ENCODE measurements at places on chromosomes 4 and X.
A peak's percentile ranks its signal among the peaks of the same experiment; 100 is the strongest.

DNA sequence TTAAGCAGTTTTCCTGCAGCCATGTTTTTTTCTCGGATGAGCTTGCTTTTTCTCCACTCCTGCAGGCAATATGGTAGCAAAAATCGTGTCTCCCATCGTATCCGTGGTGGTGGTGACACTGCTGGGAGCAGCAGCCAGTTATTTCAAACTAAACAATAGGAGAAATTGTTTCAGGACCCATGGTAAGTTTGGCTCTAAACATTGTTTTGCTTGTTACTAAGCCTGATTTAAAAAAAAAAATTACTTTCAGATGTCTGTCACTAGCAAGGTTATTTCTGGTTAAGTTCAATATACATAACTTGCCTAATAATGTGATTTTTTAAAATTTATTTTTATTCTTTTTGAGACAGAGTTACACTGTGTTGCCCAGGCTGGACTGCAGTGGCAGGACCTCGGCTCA, 17.5 kb upstream of the GYG2 start:
- DNase-seq: no peak

- no peak for DNase-seq
Measured at GRCh38 chr4:42561031-42561430, 95.9 kb downstream of the ATP8A1 start.

DNA sequence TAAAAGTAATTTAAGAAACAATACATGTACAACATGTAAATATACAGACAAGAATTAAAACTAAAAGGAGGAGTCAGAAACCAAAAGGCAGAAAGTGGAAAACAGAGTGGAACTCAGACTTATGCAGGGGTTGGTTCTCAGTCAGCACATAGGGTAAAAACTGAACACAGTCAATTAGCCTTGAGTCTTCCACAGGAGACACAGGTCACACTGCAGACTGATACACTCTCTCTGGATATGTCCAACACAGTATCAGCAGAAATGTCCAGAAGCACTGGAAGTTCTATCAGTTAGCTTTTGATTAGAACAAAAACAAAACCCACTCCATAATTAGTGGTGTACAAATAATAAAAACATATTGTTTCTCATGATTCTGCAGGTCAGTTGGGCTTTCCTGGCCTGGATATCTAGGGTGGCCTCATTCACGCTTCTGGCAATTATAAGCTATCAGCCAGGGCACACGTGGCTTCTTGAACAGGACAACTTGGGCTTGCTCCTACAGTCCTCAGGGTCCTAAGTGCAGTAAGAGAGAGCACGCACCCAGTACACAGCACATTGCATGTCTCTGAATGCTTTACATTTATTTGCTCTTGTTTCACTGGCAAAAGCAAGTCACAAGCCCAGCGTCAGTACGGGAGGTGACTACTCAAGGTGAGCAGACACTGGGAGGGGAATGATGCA, 21.6 kb downstream of the TEC start:
- DNase-seq: no peak

DNA sequence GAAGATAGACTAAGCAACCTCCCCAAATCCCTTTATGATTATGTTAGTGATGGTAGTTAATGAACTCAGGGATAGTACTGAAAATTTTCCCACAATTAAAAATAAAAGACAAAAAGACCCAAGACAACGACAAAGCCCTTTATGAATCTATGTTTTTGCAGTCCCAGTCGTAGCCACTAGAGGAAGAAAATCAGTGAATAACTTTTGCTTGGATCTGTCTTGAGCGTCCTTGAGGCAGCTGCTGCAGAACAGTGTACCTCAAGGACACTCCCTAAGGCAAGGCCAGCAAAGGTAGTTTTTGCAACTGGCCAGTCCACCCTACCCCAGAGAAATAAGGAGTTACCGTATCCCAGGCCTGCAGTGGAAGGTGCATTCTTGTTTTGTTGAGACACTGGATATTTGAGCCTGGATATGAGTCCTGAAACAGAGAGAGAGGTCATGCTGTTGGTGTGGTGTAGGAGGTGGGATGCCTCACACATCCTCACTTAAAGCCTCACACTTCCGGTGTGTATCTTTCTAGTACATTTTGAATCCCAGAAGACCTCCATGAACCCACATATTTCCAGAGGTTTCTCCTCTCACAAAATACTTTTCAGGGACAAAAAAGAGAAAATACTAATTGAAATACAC, 8.7 kb upstream of the TIMM8A start:
- no peak for DNase-seq

GRCh38 chr4:88960576-88960975, 96.4 kb downstream of the FAM13A start:
- DNase-seq: no peak

DNA sequence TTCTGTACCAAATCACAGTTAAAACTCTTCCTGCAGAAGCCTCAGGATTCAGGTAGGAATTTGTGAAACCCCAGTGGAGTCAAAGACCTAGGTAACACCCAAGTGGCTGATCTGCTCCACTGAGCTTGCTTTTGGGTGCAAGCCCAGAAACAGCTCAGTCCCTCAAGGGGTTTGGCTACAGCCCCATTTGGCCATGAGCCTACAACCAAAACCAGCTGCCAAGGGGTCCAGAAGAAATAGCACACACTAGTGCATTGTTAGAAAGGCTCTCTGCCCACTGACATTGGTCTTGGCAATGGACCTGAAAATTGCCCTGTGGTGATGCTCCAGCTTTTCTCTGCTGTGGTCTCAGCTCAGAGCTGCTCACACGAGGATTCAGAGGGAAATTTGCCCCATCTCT, 577.4 kb upstream of the INTU start:
- no peak for DNase-seq

- DNase-seq: no peak
Measured at GRCh38 chr4:33029976-33030375, 2309.8 kb downstream of the PCDH7 start.

DNA sequence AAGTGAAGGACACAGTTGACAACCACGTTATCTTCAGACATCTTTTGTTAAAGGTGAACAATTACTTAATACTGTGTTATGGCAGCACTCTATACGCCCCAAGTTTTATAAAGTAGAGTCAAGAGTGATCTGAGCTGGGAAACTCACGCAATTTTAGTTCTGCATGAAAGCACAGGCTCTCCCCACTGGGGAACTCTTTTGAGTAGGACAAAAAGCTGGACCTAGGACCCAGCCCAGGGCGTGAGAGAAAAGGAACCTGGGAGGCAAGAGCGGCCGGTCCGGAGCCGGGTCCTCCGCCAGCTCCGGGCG, 152.6 kb upstream of the SLC4A4 start:
- DNase-seq: no peak

DNA sequence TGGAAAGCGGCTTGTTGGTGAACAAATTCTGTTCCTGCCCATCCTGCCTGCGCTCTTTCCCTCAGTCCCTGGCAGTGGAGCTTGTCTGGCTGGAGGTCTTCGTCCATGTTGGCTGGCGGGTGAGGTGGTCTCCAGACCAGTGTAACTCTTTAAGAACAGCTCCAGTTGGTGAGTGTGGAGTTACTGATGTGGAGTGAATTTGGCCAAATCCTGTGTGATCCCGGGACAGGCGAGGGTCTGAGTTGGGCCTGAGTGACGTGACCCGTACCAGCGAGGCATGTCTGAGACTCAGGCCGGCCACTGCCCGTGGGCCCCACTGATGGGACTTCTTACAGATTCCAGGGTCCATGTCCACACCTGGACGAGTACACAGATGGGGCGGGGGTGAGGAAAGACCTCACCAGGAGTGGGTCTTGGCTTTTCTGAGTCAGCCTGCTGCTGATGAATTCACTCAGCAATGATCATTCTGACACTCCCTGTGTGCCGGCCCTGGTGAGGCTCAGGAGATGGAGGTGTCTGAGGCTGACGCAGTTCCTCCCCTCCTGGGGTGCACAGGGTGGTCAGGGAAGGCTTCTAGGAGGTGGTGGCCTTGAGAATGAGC, 45.5 kb downstream of the PSAPL1 start:
- DNase-seq: no peak

DNA sequence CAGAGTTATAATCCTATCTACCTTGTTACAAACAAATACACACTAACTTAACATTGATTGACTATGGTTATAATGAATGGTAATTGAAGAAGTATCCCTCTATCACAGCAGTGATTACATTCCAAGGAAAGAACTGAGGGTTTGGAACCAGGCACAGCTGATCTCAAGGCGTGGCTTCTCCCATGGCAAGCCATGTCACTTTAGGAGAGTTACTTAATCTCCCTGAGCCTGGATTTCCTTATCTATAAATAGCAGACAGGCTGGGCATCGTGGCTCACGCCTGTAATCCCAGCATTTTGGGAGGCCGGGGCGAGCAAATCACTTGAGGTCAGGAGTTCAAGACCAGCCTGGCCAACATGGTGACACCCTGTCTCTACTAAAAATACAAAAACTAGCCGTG, 25.6 kb downstream of the SORBS2 start:
- DNase-seq: no peak

DNA sequence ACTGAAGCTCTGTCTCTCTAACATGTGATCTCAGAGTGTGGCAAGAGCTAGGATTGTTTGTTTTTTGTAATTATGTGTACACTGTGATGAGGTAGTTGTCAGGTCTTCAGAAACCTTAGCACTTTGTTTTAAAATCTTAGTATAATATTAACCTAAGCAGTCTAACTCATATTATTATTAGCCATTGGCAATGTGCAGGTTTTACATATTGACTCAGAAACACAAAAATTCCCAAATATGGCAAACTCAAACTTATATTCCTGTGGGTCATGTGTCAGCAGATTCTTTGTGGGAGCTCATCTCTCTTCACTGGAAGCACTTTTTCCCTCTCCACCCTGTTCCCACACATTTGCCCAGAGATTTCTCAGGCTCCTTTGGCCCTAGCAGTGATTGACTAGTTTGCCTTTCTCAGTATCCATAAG, 8.2 kb upstream of the PWWP3B start:
- no peak for DNase-seq

- DNase-seq: peak; percentile 25
Measured at GRCh38 chr4:2691952-2692435, 64.1 kb downstream of the TNIP2 start.

DNA sequence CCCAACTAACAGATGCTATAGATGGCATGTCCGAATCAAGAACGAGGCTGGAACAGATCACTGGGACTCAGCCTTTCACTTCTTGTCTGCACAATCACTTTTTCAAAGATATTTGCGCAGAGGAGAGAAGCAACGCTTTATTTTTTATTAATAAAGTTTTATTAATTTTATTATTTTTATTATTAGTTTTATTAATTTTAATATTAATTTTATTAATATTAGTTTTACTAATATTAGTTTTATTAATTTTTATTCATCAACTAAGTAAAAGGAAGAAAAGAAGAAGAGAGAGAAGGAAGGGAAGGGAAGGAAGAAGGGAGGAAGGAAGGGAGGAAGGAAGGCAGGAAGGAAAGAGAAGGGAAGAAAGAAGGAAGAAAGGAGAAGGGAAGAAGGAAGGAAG, 236.4 kb upstream of the HHIP start:
- DNase-seq: no peak

DNA sequence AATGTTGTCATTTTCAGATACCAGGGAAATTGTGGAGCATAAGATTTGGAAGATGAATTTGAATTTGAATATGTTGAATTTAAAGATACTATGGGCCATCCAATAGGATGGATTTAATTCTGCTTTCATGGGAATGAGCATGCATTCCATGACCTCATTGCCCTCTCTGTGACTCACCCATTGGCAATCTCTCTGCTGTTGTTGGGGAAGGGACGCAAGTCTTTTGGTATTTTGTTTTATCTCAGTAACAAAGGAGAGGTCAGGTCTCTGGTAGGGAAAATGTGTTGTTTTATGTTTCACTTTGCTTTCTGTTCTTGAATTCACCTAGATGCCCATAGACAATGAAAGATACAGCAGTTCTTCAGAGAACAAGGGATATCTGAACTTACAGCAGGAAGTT, 42.1 kb upstream of the MAGEA4 start:
- DNase-seq: no peak

DNA sequence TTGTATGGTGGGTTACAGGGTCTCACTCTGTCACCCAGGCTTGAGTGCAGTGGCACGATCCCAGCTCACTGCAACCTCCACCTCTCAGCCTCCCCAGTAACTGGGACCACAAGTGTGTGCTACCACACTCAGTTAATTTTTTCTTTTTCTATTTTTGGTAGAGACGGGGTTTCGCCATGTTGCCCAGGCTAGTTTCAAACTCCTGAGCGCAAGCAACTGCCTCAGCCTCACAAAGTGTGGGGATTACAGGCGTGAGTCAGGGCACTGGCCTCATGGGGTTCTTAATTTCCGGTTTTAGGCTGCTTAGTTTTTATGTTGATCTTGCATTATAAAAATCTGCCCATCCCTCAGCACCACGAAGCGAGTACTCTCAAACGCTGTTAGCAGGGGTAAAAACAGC, 6.7 kb downstream of the BCAP31 start:
- DNase-seq: no peak

DNA sequence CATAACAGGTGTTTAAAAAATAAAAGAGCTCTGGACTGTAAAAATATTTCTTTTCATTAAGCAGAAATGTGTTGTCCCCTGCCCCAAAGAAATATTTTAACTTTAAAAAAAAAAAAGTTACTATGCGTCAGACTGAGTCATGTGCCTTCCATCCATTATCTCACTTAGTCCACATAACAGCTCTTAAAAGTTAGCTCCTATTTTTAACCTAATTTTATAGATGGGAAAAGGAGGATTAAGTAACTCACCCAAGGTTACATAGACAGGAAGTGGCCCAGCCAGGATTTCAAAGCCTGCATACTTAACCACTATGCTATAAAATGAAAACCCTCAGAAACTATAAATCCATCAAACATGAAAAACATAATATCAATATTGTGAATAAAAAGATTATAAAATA, 97.7 kb downstream of the MANBA start:
- DNase-seq: no peak

DNA sequence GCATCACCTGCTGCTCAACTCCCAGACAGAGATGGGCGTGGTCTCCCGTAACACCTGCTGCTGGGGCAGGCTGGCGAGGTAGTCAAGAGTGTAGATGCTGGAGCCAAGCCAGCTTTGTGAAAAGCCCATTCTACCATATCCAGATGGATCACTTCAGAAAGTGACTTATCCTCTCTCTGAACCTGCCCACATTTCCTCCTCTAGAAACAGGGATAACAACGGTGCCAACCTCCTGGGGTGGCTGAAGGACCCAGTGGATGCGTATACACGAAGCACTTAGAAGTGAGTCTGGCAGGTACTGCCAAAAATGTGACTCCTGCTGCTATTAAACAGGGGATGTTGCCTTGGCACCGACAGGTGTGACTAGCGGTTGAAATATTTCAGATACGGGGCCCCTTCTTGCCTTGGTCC, 95.8 kb downstream of the SORBS2 start:
- no peak for DNase-seq

GRCh38 chr4:105843941-105844340, 51.3 kb upstream of the NPNT start:
- no peak for DNase-seq

- peak; percentile 52 for DNase-seq
Measured at GRCh38 chr4:140150886-140151698, 2.9 kb downstream of the MAML3 start.

DNA sequence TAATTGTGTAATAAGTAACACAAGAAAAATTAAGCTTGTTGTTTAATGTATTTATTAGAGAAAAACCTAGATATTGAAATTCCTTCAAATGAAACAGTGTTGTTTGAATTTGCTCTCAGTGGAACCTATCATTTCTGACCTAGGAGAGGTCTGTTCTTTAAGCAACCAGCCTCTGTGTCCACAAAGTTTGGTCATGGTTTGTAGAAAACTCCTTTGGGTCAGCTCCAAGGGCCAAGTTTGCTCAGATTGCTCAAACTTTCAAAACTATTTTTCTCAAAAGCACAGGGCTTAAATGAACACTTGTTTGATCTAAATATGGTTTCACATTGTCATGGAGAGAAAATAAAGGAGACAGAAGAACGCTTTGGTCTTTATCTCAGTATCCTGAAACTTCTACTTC, 29.6 kb upstream of the RPL34 start:
- no peak for DNase-seq
